ENCODE measurements at places on chromosomes 3 and 15.

GRCh38 chr3:121698476-121698875, 37.8 kb upstream of the HCLS1 start:
- DNase-seq = no peak

DNA sequence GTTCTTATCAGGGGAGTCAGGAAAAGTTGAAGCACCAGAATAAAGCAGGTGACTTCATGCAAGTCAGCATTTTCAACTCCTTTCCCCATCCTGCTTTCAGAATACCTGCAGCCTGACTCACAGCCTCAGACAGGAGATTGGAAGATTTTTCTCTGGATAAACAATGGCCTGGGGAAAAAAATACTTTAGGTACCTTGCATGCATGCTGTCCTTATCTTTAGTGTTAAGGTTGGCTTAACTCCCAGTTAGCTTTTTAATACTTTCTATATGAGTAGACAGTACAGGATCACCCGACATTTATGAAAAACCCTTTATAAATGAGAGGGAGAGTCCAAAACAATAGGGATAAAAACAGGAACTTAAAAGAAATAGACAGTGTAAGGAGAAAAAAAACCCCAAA, 53.6 kb downstream of the PAK2 start:
- DNase-seq = no peak

DNA sequence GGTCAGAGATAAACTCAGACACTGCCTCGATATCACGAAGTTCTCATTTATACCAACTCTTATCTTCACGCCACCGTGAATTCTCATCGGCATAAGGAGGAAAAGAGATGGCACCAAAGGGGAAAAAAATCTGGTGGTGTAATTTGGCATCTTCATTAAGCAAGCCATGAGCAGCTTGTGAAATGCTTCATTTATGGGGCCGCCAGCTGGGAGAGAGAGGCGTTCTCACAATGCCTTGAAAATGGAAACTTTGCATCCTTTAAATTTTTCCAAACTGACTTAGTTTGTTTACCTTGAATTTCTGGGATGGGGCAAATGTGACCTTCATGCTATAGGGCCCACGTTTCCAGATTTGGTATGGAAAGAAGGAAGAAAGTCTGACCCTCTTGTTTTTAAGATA, 242.5 kb upstream of the ST8SIA2 start:
- no peak for DNase-seq

GRCh38 chr3:188202358-188203138, 48.6 kb downstream of the LPP start:
- DNase-seq = no peak

DNA sequence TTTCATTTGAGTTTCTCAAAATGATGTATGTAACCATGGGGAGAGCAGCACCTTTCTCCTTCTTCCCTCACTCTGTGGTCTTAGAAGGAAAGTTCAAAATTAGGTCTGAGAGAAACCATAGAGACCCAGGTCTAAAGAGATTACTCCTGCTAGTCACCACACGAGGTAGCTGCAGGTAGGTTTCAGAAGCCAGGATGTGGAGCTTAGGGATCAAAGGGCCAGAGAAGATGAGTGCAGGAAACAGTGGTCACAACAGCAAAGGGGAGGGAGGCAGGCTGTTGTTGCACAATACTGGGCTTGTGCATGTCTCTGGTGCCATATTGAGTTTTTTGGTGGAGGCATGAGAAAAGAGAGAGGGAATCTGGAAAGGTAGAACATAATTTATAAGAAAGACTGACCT, 583.6 kb downstream of the AGBL1 start:
- DNase-seq = no peak

DNA sequence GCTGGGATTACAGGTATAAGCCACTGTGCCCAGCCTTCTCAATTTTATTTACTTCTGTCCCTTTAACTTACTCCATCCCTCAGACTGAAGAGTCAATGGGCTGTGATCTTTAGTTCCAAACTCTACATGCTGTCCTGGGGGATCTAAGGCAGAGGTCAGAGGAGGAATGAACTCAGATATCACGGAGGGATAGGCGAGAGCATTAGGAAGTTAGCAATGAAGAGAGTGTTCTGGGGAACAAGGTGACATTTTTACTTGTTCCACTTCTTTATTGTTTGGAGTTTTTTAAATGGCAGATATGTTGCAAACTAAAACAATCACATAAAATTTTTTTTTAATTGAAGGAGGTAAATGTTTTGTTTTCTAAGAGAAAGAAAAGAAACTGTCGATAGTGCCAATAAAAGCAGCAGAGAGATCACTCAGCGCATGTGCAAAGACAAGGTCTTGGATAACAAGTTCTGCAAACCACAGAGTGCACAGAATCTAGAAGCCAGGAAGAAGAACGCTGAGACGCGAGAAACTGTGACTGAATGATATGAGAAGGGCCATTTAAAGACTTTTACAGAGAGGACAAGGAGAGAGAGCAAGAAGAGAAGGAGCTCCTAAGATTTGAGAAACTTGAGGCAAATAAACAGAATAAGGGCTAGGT, 10.8 kb upstream of the CA12 start:
- DNase-seq = peak; percentile 82

DNA sequence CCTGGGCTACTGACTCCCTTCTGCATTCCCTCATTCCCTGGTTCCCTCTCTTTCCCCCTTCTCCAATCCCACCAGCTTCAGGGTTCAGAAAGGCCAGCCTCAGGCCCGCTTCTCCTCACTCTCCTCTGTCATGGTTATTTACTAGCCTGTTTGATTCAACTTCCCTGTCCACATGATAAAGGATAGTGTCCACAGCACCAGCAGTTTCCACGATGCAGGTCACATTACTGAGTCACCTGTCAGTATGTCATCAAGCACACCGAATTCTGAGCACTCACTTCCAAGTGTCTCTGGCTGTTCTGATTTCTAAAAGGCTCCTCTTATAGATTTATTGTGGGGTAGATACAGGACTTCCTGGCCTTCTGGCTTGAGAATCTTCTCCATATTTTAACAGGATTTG, 96.6 kb upstream of the CTNNB1 start:
- DNase-seq = no peak

DNA sequence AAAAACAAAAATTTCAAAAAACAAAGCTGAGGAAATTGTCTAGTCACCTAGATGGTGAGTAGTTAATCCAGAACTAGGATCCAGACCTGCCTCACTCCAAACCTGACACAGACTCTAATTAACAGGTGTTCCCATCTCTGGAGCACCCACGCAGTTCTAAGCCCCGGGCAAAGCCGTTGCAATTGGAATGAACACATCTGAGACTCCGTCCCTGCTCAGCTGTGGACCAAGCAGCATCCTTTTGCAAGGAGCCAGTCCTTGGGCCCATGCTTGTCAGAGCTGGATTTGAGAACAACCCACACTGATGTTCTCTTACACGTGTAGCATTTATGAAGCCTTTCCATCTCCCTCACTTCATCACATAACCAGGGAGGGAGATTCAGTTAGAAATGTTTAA, 54.8 kb downstream of the LMCD1 start:
- no peak for DNase-seq

- DNase-seq = no peak
Observed at GRCh38 chr15:77627067-77627466, 5.6 kb downstream of the LINGO1 start.

DNA sequence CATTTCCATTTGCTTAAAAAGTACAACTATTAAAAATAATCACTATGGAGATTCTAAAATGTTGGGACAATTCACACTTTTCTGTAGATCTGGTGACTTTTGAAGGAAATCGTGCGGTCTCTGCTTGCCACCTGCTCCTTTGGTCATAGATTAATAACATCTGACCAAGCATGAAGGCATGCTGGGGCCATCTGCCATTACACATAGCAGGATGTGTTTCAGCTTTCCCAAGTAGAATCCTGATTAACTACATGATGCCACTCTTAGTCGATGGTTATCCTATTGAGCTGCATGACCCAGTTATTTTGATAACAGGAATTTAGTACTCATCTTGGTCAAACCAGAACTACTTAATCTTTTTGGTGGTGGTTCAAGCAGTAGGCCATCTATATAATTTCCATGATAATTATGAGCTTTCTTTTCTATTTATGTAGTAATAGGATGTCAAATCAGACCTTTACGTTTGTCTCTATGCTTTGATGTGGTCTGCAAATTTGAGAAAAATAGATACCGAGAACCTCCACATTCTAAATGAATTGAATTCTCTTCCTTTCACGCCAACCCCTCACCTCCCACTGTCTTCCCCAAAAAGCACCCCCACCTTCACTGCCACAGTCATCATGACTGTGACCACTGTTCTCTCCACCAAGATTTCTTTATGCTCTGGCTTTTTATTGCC, 158.1 kb downstream of the DIPK2A start:
- no peak for DNase-seq

DNA sequence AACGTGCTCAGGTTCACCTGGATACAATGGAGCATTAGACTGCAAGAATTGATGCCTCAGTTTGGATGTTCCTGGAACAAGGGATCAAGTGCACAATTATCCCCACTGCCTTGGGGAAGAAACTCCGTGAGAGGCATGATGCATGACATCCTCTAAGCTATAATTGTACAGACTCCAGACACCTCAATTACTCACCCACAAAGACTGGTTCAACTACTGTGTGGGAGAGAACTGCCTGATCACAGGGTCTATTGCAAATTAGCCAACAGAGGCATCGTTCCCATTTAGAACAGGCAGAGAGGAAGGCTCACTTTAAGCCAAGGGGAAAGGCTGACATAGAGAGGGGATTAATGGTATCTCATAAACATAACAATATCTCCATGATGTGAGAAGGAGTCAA, 43.5 kb downstream of the ARRDC4 start:
- no peak for DNase-seq

GRCh38 chr3:70064194-70064779, 64.8 kb downstream of the SAMMSON start:
- peak; percentile 56 for DNase-seq

DNA sequence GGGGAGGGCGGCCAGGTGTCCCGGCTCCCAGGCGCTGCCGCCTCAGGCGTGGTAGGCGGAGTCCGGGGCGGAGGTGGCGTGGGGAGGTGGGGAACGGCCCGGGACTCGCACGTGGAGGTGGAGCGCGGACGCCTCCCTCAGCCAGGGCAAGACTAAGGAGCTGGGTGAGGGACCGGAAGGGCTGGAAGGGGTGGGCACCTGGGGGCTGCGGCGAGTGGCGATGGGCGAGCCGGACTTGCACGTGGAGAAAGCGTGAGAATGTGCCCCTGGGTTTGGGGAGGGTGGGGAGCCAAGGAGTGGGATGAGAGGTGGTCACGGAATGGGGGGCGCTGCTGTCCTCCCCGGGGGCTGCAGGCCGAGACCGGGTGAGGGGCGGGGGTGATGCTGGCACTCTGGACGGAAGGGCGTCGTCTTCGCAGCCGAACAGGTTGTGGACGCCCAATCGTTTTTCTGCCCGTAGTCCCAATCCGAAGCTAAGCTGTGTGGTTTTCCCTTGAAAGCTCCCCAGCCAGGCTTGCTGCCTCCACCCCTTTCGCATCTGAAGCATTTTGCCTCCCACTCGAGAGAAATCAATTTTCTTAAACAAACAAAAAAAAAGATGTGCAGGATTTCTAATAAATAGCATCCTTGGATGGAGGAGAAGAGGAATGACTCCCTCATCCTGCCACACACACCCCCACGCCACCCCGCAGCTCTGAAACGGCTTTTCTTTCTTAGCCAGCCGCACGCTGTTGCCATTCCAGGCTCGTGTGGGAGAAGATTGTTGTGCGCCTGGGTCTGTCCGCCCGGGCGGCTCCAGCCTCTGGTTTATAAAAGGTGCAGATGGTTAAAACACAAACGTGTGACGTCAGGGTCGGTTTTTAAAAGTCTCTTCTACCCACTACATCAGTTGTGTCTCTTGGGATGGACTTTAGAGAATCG, 62.5 kb upstream of the ANKRD28 start:
- peak; percentile 79 for DNase-seq

DNA sequence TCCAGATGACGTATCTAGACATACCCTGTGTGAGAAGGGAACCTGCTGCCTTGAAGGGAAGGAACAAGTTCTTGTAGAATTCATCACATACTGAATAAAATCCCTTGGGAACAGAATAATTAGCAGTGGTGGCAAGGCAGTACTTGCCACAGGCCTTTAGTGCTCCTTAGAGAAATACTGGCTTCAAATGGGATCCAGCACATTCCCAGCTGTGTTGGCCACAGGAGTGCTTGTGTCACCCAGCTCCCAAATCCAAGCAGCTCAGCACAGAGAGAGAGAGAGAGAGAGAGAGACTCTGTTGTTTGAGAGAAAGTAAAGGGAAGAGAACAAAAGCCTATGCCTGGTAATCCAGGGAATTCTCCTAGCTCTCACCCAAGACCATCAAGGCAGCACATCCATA, 969.0 kb upstream of the ALCAM start:
- DNase-seq = no peak

DNA sequence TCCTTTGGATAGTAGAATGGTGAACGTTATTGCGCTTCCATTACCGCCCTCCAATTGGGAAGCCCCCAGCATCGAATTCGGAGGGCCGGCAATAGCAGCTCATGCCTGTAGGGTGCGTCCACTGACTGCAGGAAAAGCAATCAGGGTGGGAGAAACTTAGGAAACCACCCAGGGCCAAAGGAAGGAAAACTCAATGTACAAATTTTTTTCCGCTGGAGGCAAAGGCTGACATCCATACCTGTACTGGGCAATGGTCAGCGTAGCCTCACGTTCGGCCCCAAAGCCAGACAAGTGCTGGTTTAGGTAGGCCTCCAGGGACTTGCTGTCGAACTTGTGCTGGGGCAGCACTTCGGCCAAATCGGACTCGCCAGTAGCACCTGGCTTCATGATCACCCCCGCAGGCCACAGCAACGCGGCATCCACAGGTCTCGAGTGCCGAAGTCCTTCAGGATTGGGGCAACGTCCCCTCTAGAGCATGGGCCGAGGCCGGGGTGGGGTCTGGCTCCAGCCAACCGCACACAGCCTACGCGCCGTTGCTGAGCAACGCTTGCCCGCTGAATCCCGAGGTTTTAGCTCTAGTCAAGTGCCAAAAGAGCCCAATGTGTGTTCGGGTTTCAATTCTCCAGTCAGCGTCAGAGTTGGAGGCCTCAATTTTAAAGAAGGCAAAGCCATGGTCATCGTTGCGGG, at the start of gene ACAD11:
Gene ACAD11, minus strand, starts transcription at position 445 of the 687 bp plus-strand sequence. Its CDS starts 58 bp downstream, at position 387.
- peak; percentile 80 for DNase-seq

DNA sequence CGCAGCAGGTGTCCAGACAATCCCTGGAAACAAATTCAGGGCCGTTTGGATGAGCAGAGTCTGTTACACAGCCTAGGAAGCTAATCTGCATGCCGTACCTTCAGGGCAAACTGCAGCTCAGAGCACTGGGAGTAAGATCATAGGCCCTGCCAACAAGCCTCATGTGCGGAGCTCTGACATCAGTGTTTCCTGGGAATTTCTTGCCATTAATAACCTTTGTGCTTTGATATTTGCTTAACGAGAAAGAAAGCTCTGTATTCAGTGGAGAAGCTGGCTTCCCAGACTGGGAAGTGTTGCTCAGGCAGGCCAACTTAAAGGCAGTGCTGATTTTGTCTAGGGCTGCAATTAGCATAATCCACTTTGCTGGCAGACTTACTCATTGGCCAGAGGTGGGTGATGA, 116.1 kb upstream of the KLHL25 start:
- no peak for DNase-seq

- DNase-seq = no peak
Observed at GRCh38 chr3:184004476-184004875, 13.2 kb downstream of the ABCC5 start.

Measured in OCI-M1 (cell line).